G401 (cell line): ENCODE measurements at places on chromosomes 4 and X. TPM values are rescaled to one million over a fixed set of nuclear protein-coding genes. Genes with fewer than 3 reads are reported as not detected.

DNA sequence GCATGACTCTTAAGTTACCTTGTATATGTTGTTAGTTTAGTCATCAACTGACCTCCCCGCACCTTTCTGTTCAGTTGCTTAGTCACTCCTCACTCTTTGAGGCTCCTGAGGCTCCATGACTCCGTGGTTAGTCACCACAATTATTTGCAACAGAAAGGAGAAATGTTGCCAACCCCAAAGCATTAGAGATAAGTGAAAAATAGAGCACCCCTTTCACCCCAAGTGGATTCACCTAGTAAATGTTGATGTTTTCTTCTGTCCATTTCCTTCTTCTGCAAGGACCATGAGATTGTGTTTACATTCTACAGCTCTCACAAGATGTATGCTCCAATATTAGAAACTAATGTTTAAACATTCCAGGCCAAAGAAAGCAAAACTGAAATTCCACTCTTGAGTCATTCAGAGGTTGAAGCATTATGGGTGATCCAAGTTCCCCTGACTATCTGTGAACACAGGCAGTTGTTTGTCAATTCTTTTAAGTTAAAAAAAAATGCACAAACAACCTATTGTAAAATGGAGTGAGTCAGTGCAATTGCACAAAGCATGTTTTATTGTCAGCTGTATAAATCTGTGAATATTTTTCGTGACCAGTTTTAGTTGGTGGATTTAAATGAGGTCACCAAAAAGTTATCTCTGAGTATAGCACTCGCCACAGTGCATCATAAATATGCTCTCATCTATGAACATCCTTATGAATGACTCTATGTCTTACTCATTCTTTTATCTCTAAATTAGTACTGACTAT, 552.4 kb upstream of the MAGEB2 start:
- no peak for DNase-seq

- DNase-seq, result no peak
Observed at GRCh38 chr4:151489462-151490203, 80.7 kb downstream of the FHIP1A start.

DNA sequence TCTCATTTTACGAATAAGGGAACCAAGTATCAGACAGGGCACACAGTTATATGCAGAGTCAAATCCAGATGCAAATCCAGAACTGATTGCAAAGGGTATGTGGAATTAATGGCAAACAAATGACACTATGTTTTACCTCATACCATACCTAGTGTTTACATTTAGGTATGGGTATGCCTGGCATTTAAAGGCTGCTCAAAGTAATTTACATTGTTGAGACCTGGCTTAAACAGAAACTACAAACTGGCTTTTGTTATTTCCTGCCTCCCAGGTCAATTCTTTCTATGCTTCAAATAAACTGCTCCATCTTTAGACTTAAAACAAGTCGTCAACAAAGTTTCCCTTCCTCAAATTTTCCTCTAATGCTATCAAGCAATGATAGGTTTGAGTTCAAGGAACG, 33.7 kb downstream of the ANKRD17 start:
- DNase-seq, result no peak

Gene TMSB4X
- total RNA-seq, result 2,749 and 3,064 TPM in 2 replicates

Gene MAGEA2B
- total RNA-seq, result not detected in 2 replicates

Gene SMIM9
- not detected in 2 replicates for total RNA-seq
